ENCODE measurements at places on chromosomes 3 and 15.

DNA sequence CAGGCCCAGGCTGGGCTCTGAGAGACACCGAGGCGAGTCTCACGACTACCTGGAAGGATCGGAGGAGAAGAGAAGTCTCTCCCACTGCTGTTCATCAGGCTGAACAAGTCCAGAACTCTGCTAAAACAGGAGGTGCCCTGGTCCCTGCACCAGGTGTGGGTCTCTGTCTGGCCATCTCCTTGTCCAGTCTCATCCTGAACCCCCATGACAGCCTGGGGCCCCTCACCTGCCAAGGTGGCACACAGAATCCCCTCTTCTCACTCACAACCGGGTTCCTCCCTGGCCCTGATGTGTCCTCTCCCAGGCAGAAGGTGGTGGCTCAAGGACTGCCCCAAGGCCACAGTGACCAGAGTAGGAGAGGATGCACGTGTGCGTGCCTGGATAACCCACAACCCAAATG is 34.1 kb downstream of the WNT7A start:
- DNase-seq: no peak

DNA sequence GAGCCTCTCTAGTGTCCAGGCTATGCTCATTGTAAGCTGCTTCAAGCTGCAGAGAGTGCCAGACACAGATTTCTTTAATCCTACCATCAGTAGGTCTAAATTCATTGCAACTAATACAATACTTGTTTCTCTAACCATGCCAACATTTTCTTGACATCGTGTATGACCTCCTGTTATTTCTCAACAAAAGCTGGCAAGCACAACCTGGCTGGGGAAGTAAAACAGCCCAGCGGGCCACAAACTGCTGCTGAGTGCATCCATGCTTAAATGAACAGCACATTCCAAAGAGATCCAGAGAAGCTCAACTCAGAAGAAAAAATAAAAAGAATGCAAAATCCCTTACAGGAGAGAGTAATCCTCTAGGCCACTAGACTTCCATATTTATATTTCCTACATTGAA is 36.5 kb downstream of the GMNC start:
- DNase-seq: no peak

GRCh38 chr3:184354121-184354728 is 7.2 kb downstream of the CLCN2 start:
- peak; percentile 25 for DNase-seq

- no peak for DNase-seq
These were observed 15.0 kb downstream of the RPLP1 start for GRCh38 chr15:69467636-69468035.

- no peak for DNase-seq
These were observed 123.0 kb upstream of the SPRED1 start for GRCh38 chr15:38129531-38130204.

GRCh38 chr3:21447476-21448151 is 303.4 kb downstream of the ZNF385D start:
- no peak for DNase-seq

- no peak for DNase-seq
These were observed 812 bp downstream of the P4HTM start for GRCh38 chr3:48990636-48991469.

GRCh38 chr3:121883507-121883906 is 10.7 kb upstream of the SLC15A2 start:
- DNase-seq: no peak

GRCh38 chr15:90563463-90563862 is 33.7 kb downstream of the CRTC3 start:
- DNase-seq: no peak

Data from activated CD4-positive, CD25-positive, alpha-beta regulatory T cell (primary cell).